ENCODE measurements at places on chromosomes 3 and 15.
A peak's percentile ranks its signal among the peaks of the same experiment; 100 is the strongest.

GRCh38 chr3:128454310-128454618 lies 12.4 kb downstream of the DNAJB8 start:
- no peak for DNase-seq

DNA sequence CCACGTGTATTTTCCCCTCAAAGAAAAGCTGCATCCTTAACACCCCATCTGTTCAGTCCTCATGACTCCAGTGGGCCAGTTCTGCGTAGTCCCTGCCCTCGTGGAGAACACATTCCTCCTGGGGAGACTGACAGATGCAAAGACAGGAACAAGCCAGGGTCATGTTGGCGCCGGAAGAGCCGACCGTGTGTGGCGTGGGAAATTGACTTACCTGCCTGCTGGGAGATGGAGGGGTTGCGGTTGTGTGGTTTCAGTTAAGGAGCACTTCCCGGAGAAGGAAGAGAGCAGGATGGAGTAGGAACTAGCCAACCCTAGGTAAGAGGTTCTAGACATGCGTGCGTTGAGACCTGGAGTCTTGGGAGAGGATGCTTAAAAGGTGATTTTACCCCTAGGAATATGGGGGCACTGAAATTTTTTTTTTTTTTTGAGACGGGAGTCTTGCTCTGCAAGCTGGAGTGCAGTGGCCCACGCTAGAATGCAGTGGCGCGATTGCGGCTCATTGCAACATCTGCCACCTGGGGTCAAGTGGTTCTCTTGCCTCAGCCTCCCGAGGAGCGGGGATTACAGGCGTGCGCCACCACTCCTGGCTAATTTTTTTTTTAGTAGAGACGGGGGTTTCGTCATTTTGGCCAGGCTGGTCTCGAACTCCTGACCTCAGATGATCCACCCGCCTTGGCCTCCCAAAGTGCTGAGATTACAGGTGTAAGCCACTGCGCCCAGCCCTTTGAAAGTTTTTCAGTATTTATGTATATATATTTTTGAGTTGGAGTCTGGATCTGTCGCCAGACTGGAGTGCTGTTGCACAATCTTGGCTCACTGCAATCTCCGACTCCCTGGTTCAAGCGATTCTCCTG lies 1.4 kb downstream of the VHL start:
- DNase-seq = no peak

DNA sequence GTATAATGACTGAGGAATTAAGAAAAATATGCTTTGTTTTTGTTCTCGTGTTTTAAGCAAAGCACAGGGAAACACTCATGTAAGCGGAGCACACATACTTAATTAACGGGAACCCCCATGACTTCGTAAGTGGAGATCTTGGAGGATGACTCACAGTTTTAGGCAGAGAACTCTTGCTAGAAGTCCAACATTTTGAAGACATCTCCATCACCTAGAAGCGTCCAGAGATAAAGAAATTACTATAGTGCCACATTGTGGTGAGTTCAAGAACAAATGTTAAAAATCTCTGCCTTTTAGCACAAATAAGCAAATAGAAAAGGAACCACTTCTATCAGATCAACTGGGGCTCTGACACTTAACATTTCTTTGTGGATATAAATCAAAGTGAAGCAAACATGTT lies 194.1 kb upstream of the ARHGEF26 start:
- DNase-seq = no peak

- DNase-seq = no peak
These were observed 21.0 kb downstream of the DUOX2 start for GRCh38 chr15:45093013-45093412.

- no peak for DNase-seq
These were observed 140.9 kb downstream of the NLGN1 start for GRCh38 chr3:173538410-173538809.

- no peak for DNase-seq
These were observed 193.1 kb downstream of the GBE1 start for GRCh38 chr3:81568378-81568777.

DNA sequence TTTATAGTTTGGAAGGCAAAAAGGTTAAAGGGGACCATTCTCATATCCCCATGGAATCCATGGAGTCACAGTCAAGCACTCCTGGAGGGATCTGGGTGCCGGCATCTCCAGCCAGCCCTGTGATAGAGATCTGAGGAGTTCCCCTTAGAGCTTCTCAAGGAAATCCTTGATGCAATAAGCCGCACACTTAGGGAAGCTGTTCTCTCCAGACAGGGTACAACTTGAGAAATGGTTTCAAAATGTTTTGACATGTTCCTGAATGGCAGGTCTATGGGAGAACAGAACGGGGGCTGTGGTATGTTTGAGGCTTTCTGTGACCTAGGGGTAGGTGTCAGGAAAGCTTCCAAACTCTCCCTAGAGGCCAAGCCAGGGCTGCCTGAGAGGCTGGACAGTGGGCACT lies 292.9 kb downstream of the TLE3 start:
- no peak for DNase-seq

- DNase-seq = no peak
These were observed 867.4 kb downstream of the ROBO1 start for GRCh38 chr3:78900426-78900825.

- no peak for DNase-seq
These were observed 106.0 kb upstream of the FEZF2 start for GRCh38 chr3:62479326-62479725.

DNA sequence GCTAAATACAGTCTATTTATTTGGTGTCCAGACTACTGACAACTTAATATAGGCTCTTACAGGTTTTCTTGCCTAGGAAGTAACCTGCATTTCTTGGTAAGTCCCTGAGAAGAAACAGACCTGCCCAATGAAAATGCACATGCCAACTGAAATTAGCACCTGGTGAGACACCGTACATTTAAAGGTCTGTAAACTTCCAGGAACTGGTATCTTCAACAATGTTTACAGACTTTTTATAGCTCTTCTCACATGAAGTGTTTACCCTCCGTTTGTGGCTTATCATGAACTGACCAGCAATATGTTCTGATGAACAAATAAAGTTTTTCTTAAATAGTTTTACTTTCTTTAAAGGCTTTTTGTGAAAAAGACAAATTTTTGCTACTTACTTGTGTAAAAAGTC lies 93.3 kb downstream of the PCCB start:
- DNase-seq = no peak

- DNase-seq = no peak
These were observed 148.9 kb upstream of the GBE1 start for GRCh38 chr3:81910244-81910852.

GRCh38 chr3:81965696-81966095 lies 204.3 kb upstream of the GBE1 start:
- no peak for DNase-seq

- no peak for DNase-seq
These were observed 69.9 kb downstream of the SEC22A start for GRCh38 chr3:123271466-123272159.

DNA sequence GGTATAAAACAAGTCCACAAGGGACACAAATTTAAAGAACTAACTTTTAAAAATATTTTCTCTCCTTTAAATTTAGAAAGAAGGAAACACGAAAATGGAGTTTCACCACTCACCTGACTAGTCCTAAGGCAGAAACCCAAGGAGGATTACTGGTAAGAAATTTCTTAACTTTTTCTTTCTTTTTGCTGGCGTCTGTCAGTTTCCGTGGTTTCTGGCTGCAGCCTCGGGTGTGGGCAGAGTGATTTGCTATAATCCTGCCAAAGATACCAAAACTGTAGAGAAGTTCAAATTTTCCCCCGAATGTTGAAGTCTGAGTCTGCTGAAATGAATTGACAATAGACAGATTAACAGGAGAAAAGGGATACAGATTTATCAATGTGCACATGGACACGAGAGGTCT lies 843.6 kb upstream of the ALCAM start:
- no peak for DNase-seq

GRCh38 chr3:193418576-193419373 lies 40.2 kb upstream of the ATP13A5 start:
- DNase-seq = no peak

DNA sequence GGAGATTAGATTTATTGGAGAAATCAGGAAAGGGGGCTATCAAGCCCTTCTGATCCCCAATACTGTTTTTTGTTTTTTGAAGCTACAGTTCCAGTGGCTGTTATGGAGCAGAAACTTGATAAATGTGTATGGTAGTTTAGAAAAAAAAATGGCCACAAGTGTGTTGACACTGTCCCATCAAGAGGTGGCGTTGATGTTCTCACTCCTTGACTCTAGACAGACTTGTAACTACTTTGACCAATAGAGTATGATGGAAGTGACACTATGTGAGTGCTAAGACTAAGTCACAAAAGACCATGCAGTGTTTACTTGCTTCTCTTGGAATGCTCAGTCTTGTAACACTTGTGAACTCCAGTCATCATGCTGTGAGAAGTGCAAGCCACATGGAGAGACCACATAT lies 356.7 kb downstream of the PDCD6IP start:
- no peak for DNase-seq

GRCh38 chr3:134567605-134568004 lies 81.7 kb downstream of the CEP63 start:
- no peak for DNase-seq

GRCh38 chr3:143328451-143328850 lies 208.9 kb downstream of the CHST2 start:
- DNase-seq = no peak

GRCh38 chr3:120908030-120908794 lies at the start of gene STXBP5L:
STXBP5L (plus strand) TSS chr3:120908205; CDS start chr3:120909579, 1,374 bp downstream.
- DNase-seq = peak; percentile 2

GRCh38 chr3:10185804-10186762 lies 21.4 kb downstream of the IRAK2 start:
- no peak for DNase-seq

- DNase-seq = no peak
These were observed 67.4 kb downstream of the RAD18 start for GRCh38 chr3:8895829-8896228.

DNA sequence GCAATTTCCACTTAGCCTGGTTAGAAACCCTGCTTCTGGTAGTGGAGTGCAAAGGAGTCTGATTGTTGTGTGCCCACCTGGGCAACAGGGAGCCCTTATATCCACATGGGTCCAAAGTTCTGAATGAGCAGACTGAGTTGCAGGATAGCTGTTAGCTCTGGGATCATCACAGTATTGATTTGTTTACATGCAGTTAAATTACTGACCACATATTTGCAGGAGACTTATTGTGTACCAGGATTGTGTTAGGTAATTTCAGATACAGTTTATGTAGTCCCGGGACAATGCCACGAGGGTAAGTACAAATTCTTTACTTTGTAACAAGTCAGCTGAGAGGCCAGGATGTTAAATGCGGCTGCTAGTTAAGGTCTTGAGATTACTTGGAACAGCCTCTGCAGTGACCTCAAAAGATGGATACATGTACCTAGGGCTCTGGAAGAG lies 18.8 kb downstream of the ARHGEF26 start:
- no peak for DNase-seq

GRCh38 chr3:8709801-8710507 lies 23.6 kb upstream of the CAV3 start:
- no peak for DNase-seq

DNA sequence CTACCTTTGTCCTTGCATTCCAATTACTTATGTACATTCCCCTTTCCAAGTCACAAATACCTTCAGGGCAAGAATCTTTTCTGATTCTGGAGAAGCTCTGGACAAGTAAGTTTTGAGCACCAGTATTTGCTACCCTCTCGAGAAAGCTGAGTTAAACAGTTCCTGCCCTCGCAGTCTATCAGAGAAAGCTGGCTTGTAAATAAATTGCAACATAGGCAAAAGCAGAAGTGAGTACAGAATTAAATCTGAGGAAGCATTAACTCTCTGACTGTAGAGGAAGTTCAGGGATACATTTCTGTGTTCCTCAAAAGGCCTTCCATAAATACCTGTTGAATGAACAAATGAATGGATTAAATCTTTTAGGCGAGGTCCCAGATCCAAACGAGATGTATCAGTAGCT lies 1.2 kb downstream of the OSBPL11 start:
- DNase-seq = no peak

DNA sequence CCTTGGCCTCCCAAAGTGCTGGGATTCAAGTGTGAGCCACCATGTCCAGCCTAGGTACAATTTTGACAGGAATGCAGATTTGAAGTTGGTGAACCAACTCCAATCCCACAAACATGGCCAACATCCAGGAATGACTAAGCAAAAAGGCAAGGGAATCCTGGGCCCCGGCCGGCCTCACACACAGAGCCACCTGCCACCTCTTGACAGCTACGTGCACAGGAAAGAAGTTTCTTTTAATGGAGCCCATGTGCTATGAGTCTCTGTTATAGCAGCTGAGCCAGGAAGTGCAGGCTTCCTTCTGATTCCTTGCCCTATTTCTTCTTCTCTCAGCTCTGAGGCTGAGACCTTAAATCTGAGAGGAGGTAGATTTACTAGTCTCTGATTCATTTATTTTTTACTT lies 8.8 kb downstream of the TMEM40 start:
- no peak for DNase-seq

DNA sequence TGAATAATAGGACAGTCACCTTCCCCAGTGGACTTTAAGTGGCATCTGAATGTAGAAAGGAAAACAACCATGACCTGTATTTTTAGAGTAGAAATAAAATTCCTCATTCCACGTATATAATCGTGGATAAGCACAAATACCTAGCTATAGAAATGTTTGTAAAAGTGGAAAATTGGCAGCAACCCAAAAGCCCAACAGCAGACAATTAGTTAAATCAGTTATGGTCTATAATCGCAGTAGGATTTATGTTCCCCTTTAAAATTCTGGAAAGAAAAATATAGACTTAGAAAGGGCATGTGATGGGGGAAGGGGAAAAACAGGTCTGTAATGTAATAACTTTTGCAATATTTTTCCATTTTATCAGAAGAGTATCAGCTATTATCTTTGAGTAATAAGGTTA lies 241.9 kb upstream of the ST8SIA2 start:
- no peak for DNase-seq

- DNase-seq = no peak
These were observed 1.9 kb downstream of the CNBP start for GRCh38 chr3:129181819-129182218.

- no peak for DNase-seq
These were observed 16.5 kb downstream of the TBC1D23 start for GRCh38 chr3:100277255-100277800.

DNA sequence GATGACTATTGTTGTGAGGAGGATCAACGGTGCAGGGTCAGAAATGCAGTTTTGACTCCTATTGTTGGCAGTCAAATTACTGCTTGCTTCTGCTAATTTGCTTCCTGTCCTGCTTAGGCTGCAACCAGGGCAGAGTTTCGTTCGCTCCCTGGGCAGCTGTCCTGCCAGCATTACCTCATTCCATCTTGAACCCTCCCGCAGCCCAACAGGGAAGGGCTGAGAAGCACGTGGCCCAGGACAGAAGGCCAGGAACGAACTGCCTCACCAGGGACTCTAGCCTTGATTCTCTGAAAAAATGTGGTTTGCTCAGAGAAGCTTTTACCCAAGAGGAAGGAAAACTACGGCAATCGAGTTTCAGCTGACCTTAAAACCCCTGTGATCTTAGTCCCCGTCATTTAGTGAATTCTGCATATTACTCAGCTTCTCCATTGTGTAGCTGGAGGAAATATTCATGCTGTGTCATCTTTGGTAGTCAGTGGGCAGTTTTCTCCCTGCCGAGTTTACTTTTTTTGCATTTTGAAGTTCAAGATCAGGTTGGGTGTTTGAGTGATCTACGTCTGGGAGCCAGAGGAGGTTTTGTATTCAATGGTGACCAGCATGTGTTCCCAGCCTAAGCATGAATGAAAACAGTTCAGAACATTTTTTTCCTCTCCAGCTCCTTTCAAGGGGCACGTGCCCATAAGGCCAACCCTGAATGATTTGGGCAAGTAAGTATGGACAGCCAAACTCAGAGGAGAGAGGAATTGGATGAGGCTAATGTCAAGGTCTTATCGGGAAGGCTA lies 23.0 kb downstream of the TLNRD1 start:
- no peak for DNase-seq

GRCh38 chr15:46897266-46897665 lies 820.0 kb upstream of the SEMA6D start:
- DNase-seq = no peak

- no peak for DNase-seq
These were observed 14.4 kb downstream of the SNAPC5 start for GRCh38 chr15:66483131-66483566.

GRCh38 chr3:153320585-153321128 lies 158.6 kb downstream of the RAP2B start:
- no peak for DNase-seq
